ENCODE measurements at places on chromosomes 5 and 9.

DNA sequence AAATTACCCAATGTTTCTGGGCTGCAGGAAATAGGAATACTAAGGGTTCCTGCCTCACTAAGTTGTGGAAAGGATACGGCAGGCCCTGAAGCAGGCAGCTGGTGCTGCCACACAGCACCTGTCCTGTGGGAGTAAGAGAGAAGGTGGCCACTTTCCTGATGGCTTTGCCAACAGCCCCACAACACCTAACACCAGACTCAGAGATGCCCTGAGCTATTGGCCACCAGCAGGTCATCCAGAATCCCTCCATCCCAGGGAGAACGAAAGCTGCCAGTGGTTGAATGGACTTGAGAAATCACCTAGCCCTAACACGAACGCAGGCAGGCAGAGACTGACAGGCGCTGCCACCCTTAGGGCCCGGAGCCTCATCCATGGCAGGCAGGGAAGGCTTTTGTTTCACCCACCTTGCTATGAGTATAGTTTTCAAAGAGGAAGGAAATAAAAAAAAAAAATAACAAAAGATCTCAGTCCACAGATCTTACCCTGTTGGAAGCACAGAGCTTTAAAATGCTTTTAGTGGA lies 82.2 kb downstream of the DCP2 start:
- DNase-seq = no peak

- DNase-seq = no peak
These were observed 57.1 kb downstream of the MAST4 start for GRCh38 chr5:66653325-66653724.

GRCh38 chr5:174794931-174795672 lies 70.7 kb downstream of the MSX2 start:
- no peak for DNase-seq

DNA sequence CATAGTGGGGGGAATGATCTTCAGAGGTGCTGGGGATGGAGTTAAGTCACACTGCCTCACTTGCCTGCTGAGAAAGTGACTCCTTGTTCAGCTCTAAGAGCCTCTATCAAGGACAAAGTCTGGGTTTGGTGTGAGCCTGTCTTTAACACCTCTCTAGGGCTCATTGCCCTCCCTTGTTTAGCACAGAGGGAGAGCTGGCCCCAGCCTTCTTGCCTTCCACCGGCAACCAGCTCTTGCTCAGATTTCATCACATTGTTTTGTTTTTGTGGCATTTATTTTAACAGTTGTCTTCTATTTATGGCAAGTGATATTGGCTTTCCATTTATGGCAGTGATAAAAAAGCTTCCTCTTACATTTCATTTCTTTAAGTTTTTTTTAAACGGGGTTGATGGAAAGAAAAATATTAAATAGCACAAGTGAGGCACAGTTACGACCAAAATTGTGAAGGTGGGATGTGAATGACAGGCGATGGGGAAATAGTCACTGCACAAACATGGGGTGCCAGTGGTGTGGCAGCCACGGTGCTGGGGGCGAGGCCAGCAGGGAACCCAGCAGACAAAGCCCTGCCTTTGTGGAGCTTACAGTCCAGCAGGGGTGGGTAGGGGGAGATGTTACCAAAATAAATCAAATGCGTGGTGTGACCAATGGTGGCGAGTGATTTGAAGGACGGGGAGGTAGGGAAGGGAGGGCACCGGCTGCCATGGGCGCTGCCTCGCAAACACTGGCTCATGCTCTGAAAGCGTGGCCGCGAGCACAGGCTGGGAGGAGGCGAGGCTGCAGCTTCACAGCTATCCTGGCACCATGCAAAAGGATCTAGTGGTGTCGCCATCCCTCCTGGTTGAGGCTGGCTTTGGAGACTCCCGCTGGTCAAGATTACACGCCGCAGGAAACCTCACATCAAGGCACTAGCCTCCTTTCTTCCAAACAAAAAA lies 21.2 kb upstream of the UNC5A start:
- DNase-seq = no peak

GRCh38 chr5:155834271-155834975 lies 492.5 kb upstream of the SGCD start:
- no peak for DNase-seq

GRCh38 chr5:139296862-139297326 lies 3.4 kb downstream of the MATR3 start:
- no peak for DNase-seq

DNA sequence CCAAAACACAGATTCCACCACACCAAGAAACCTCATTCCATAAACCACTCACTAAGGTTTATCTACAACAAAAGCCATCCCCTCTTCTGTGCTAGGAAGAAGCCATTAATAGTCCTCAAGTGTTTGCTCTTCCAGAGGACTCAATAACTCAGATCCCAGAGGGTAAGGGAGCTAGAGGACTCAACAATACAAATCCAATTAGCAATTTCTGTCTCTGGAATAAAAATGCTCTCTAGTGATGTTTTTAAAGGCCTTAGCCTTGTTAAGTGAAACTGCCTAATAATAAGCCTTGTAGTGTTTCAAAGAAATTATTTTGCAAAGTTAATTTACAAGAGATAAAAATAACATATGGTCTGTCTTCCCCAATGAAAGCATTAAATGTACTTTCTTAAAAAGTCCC lies 942.4 kb downstream of the CDH12 start:
- no peak for DNase-seq

DNA sequence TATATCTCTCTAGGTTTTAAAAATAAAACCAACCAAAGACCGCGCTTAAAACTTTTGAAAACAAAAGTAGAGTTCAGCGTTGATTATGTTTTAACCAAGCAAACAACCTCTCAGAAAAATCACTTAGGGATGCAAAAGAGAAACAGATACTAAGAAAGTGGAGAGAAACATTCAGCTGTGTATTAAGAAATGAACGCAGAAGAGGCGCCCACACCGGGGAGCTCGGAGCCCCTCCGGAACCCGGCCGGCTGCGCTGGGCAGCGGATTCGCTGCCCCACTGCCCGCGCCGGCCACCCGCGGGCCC lies 1.4 kb downstream of the PITX1 start:
- no peak for DNase-seq

DNA sequence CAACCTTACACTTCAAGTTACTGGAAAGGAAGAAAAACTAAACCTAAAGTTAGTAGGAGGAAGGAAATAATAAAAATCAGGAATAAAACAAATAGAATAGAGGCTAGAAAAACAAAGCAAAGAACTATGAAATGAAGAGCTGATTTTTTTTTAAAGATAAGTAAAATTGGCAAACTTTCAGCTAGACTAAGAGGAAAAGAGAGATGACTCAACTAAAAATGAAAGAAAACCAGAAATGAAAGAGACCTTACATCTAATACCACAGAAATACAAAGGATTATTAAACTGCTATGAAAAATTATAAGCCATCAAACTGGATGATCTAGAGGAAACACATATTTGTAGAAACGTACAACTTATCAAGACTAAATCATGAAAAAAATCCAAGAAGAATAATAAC lies 60.0 kb downstream of the PRRC1 start:
- no peak for DNase-seq

- DNase-seq = no peak
These were observed 713 bp downstream of the LCN10 start for GRCh38 chr9:136741883-136742571.

DNA sequence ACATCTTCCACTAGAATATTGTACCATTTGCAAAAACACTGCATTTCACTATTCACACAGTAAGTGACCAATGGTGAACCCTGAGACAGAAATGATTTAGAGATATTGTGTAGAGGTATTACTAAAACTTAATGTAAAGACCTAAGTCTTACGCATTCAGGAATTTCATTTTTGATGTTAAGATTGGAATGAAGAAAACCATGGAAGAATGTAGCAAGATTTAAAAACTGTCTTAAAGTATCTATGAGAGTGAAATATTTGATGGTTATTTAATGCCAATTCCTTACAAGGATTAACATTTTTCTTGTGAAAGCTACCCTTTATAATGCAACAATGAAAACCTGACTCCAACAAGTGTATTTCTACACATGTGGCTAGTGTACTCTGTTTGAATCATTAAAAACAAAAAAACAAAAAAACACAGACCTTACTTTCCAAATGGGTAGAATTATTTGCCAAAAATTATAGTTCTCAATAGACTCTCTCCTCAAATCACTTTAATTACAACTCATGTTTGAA lies 172.0 kb downstream of the NNT start:
- DNase-seq = no peak

DNA sequence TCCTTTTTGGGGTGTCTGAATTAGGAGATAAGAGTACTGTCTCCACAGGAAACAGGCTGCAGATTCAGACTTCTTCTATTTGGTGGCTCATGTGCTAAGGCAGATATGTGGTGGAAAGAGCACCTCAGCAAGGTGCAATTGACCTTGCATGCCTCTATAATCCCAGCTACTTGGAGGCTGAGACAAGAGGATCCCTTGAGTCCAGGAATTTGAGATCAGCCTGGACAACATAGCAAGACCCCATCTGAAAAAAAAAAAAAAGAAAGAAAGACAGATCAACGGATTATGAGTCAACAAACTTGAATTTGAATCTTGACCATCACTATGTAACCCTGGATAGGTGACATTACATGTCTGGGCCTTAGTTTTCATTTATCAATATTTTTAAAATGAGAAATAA lies 44.4 kb downstream of the RFK start:
- no peak for DNase-seq

- no peak for DNase-seq
These were observed 26.4 kb downstream of the FGD3 start for GRCh38 chr9:92973700-92974099.

DNA sequence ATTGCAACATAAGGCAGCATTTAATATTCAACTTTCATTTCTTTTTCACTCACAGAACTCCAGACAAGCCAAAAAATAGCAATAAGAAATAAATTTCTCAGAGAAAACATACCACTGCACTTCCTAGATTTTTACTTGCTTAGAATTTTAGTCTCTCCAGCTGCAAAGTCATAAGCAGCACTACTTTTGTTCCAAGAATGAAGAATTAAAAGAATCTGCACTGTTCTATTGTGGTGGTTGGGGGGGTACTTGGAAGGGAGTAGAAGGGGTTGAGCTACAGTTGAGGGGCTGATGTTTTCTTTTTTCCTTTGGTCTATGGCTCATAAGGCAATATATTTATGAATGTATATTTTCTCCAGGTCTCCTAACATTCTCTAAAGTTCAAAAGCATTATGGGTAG lies 144.5 kb downstream of the KIAA0825 start:
- no peak for DNase-seq

GRCh38 chr5:82754759-82755158 lies 322.4 kb downstream of the TMEM167A start:
- no peak for DNase-seq

DNA sequence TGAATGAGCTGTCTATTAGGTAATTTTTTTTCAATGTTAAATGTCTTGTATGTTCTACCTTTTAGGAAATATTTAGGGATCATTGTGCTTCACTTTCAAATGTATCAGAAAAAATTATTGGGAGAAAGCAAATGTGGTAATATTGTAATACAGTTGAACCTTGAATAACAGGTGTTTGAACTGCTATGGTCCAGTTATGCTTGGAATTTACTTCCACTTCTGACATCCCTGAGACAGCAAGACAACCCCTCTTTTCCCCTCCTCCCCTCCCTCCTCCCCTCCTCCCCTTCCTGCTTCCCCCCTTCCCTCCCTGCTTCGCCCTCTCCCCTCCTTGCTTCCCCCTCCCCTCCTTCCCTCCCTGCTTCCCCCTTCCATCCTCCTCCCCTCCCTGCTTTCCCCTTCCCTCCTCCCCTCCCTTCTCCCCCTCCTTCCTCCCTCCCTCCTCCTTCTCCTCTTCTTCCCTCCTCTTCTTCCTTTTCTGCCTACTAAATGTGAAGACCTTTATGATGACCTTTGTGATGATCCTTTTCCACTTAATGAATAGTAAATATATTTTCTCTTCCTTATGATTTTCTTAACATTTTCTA lies 146.6 kb downstream of the FGF1 start:
- DNase-seq = no peak

DNA sequence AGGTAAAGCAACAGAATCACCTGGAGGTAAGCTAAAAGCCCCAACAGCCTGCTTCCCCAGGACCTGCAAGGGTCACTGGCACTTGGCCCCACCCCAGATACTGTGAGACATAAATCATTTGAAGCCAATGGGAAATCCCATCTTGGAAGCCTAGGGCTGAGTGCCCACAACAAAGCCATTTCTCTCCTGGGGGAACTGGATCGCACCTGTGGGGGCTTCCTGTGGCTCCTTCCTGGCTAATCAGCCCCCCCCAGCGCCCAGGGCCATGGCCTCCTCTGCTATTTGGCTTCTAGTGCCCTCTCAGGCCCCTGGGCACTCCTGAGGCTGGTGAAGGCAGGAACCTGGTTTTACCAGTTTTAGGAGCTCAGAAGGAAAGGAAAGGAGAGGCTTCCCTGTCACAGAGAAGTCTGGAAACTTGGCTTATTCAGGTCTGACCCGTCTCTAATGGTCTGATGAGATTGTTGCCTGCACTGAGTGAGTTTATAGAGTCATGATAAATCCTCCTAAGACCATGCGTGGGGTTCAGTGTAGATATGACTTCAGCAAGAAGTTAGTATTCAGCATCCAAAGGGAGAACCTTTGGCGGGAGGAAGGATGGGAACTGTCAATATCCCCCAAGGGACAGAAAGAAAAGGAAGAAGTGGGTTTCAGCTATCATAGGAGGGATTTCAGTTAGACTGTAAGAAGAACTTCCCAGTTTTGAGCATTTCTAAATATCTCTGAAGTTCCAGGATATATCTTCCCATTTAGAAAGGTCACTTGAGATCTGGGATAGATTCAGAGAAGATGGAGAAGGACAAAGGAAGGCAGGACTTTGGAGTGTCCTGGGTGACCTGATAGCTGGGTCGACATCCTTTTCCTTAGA lies 1.2 kb downstream of the KCNMB1 start:
- no peak for DNase-seq
